ENCODE measurements at places on chromosomes 12 and 14.

DNA sequence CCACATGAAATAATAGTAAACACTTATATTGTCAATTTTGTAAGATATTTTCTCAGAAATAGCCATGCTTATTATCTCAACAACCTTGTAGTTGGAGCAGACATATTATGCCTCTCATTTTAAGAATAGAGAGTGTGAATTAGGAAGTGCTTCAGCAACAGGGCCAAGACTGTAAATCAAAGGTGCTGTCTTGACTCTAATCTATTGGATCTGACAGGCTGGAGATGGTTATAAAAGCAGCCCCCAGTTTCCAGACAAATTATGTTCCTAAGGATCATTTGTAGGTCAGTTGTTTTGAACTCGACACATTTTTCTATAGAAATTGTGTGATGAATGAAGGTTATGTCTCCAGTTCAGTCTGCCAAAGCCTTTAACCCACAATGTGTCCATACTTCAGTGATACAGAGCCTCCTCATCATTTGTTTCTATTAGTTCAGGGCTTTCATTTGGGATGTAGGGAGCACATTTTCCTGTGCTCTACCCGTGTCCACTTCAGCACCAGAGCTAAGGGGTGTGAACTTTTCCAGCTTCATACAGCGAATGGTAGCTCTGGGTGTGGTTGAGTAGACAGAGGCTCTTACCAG lies 284.8 kb upstream of the FBXO33 start:
- DNase-seq, result no peak

- no peak for DNase-seq
These were observed 14.3 kb upstream of the RIC8B start for GRCh38 chr12:106760184-106760531.

DNA sequence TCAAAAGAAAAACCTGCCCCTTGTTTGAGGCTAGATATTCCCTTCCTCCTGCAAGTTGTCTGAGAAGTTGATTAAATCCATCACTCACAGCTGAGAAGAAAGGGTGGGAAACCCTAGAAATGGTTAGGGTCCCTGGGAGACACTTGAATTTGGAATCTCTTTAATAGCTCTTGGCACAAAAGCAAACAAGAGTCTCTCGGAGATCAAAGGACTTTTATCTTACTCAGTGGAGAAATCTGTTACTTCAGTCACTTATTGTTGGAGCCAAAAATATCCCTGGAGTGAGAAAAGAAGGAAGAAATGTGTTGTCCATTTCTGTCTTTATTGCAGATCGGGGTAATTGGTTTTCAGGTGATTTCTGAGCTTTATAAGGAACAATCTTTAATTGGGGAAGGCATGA lies 47.0 kb downstream of the TMEM132C start:
- DNase-seq, result no peak

DNA sequence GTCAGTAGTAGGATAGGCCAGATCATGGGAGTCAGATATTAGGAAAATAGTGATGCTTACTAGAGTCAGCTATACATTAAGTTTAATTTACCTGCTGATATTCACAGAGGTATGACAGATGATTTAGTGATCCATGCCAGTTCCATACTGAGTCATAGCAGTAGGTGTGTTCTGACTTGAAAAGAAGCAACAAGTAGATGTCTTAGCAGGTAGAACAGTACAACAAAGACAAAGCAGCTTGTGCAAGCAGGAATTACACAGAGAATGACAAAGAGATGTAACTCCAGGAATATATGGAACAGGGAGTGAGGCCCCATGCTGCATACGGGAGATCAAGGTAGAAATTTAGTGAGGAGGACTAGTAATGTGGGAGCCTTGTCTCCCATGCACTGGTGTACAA lies 556.9 kb downstream of the SLC16A7 start:
- DNase-seq, result no peak

GRCh38 chr14:35897616-35898111 lies 71.5 kb downstream of the BRMS1L start:
- DNase-seq, result no peak

- no peak for DNase-seq
These were observed 463.1 kb downstream of the RAD51B start for GRCh38 chr14:68282479-68283377.

DNA sequence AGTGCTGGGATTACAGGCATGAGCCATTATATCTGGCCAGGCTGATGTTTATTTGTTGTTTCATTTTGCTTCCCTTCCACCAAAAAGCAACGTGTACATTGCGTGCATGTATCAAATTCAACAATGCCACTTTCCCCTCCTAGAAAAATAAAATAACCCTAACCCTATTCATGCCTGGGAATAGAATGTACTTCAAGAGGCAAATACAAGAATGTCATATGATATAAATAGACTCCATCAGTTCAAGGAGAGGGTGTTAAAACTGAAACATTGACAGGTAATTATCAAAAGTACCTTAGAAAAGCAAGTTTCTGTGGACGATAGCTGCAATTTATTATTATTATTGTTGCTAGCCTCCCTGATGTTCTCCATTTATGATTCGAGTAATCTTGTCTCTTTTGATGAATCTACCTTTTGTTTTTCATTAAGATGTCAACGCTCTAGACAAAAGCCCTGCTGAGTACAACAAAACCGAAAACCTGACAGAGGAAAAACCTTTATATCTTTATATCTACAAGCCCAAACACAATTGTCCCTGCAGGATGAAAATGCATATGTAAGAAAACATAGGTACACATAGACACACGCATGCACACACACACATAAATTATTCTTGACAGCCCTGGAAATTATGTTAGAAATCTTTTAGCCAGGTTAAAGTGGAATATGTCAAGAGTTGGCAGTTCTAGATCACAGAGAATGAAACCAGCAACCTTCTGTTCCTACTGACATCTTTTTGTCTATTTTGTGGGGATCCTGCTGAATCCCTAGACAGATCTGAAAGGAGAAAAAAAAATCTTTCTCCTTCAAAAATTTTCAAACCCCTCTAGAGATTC lies 98.9 kb downstream of the BTG1 start:
- no peak for DNase-seq

DNA sequence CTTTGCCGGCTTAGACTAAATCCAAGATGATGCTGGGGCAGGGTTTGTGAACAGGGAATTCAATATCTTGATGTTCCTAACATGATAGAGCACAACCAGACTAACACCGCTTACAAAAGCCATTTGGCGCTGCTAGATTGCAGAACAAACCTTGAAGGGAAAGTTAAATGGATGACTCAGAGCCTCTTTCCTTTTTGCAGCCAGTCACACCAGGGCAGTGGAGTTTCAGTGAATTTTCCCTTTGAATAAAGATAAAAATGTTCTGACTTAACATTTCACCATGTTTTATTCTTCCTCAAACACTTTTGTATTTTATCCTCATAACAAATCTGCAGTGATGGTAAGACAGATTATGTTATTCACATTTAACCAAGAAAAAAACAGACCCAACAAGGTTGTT lies 47.3 kb downstream of the PDE6H start:
- DNase-seq, result no peak

DNA sequence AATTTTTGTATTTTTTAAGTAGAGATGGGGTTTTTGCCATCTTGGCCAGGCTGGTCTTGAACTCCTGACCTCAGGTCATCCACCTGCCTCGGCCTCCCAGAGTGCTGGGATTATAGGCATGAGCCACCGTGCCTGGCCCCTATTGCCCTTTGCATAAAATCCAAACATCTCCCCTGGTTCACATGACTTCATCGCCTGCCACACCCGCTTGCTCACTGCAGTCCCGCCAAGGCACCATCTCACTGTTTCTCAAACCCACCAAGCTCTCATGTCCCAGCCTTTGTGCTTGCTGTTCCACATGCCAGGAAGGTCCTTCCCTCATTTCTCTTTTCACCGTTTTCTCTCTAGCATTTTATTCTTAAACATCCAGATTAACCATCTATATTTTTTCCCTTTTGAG lies 9.7 kb downstream of the RHOF start:
- DNase-seq, result no peak

DNA sequence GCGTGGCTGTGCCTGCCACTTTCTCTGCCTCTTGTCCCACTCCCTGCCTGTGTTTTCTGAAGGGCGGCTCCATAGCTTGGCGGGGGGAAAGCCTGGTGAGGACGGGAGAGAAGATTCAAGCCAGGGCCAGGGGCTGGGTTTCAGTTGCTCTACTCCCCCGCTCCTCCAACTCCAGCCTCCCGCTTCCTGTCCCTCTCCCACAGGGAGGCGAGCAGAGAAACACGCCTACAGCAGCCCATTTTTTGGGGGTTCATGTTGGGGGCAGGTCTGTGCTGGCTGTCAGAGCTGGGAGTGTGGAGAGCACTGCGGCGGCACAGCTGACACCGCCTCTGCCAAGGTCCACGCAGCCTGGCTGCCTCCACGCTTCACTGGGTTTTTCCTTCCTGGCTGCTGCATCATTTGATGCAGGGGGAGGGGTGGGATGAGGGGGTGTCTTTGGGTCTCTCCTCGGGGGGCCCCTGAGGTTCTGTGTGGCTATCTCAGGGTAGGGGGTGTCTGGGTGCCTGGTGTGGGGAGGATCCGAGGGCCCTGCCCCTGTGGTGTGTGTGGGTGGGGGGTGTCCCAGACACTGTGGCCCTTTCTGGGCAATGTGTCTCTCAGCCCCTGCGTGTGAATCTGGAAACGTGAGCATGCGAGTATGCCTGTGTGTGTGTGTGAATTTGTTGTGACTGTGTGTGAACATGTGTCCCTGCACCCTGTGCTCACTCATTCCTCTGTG lies 10.7 kb upstream of the KRT80 start:
- peak; percentile 52 for DNase-seq

- no peak for DNase-seq
These were observed 20.2 kb upstream of the SERPINA1 start for GRCh38 chr14:94408546-94409095.

GRCh38 chr12:68236421-68237059 lies 10.9 kb upstream of the IL26 start:
- peak; percentile 29 for DNase-seq

DNA sequence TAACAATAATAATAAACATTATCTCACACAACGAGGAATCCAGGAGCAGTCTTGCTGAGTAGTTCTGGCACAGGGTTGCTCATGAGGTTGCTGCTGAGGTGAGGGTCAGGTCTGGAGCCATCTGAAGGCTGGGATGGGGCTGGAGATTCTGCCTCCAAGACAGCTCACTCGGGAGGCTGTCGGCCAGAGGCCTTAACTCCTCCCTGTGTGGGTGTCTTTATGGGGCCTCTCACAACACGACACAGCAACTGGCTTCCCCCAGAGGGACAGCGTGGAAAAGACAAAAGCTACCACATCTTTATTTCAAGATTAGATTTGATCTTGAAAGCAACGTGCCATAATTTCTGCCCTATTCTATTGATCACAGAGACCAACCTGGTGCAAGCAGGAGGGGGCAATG lies 7.2 kb upstream of the CD4 start:
- DNase-seq, result no peak

GRCh38 chr12:130574402-130574801 lies 141.7 kb downstream of the RIMBP2 start:
- DNase-seq, result no peak

- DNase-seq, result peak; percentile 99
These were observed 15.6 kb downstream of the LGR5 start for GRCh38 chr12:71455028-71455737.

DNA sequence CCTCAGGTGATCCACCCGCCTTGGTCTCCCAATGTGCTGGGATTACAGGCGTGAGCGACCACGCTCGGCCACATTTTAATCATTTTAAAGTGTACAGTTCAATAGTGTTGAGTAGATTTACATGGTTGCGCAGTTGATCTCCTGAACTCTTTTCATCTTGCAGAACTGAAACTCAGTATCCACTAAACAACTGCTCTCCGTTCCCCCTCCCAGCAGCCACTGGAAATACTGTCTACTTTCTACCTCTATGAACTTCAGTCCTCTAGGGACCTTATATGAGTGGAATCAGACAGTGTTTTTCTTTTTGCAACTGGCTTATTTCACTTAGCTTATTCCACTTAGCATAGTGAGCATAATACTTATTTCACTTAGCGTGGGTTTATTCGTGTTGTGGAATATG lies 53.7 kb downstream of the KCTD10 start:
- DNase-seq, result no peak

DNA sequence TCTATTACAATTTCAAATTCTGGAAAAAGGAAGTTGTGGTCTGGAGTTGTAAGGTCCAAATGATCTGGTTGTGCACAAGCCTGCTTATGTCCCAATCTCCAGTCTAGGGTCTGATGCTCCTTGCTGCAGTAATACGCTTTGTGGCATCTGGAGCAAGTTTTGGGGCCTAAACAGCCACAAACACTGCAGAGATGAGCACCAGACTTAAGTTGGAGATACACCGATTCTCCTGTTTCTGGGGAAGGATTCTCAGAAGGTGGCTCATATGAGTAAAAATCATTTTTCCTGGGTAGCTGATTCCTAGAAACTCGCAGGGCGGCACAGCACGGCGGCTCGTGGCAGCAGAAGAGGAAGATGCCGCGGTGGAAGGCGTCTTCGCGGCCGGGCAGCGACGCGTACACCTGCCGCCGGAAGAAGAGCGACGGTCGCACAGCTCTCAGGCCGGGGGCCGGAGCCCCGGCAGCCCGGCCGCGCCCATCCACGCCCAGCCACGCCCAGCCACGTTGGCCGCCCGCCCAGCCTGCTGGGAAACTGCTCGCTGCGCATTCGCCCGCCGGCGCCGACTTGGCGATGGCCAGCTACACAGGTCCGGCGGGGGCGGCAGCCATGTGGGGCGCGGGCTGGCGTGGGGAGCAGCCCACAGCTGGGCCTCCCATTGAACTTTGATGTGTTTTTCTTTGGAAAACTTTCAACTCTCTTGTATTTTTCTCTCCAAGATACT lies 129.0 kb downstream of the ASCL4 start:
- DNase-seq, result peak; percentile 90

GRCh38 chr12:131276501-131277185 lies 322.9 kb downstream of the ADGRD1 start:
- DNase-seq, result no peak

DNA sequence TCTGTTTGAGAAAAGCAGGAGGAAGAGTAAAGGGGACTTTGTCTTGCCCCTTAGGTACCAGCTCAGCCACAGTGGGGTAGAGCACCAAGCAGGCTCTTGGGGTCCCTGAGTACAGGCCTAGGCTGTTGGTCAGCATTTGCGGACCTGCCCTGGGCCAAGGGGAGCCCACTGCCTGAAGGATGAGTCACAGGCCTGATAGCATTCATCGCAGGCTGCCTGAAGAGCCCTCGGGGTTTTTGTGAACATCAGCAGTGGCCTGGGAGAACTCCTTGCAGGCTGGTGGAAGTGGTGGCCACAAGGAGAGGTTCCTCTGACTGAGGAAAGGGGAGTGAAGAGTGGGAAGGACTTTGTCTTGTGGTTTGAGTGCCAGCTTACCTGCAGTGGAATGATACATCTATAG lies 25.0 kb upstream of the P2RX7 start:
- DNase-seq, result no peak

DNA sequence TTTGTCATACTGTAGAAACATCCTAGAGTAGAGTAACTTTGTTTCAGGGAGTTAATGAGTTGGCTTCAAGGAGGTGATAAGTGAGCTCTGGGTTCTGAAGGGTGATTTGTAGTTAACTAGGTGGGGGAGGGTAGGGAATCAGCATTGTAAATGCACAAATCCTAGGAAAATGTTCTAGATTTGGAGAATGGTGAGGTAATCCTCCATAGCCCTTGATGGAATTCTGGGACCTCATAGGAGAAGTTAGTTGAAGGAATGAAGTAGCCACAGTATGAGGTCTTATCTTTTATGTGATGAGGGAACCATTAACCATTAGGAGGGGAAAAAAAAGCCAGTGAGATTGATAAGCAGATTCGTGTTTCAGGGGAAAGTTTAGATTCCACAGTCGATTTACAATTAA lies 8.0 kb downstream of the CNOT2 start:
- DNase-seq, result no peak

All from NCI-H2081 (cell line).